ENCODE measurements at places on chromosomes 2 and 18.
A peak's percentile ranks its signal among the peaks of the same experiment; 100 is the strongest.

GRCh38 chr2:159230145-159230877, 56.2 kb downstream of the WDSUB1 start:
- no peak for DNase-seq

DNA sequence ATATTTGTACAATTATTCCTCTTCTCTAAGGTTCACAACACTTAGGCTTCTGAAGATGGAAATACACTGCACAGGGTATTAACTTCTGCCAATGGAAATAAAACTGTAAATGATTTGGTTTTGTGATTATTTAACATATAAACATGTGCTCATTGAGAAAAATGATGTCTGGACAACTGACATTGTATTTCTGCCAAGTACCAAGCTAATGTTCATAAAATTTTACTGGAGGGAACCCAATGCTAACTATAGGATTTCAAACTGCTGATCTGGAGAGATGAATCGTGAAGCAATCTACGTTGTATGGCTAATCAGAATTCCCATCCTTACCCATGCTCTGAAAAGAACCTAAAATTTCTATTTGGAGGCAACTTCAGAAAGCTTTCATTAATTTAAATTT, 279.7 kb downstream of the NRXN1 start:
- DNase-seq = no peak

DNA sequence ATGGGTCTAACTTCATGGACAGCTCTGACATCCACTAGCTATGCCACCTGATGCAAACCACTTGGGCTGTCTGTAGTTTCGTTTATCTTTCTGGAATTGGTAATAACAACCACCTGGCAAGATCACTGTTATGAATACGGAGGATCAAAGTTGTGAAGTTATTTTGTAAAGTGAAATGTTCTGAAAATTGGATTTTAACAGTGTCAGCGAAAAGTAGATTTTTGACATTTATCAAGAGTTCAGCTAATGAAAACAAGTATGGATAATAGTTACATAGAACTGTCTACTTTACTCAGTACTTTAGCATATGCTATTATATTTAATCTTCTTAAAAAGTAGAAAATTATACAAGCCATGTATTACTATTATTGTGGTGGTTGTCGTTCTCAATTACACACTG, 813.8 kb downstream of the RNF144A start:
- DNase-seq = no peak

GRCh38 chr2:208627110-208627884, 220.7 kb downstream of the PTH2R start:
- DNase-seq = no peak

DNA sequence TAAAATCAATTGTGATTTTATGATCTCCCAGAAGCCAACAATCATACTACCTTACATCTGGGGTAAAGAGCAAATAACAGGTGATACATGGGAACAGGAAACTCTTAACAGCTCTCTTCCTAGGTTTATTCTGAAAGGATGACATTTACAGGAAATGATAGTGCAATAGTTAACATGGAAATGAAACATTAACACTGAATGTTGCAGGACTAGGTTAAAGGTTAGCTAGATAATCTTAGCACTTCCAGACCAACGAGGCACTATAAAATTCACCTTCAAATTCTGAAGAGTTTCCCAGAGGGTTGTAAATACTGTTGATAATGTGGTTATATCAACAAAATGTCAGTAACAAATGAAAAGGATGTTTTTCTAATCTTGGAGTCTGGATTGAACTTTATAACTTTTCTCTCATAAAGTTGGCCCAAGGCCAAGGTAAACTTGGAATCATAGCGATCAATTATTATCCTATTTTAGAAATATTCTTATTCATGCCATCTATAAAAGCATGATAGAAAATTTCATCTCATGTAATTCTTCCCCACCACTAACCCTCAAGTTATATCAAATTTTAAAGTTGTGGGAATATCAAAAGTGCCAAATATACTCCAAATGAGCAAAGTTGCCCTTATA, 32.9 kb upstream of the GCG start:
- no peak for DNase-seq

- DNase-seq = no peak
Observed at GRCh38 chr2:64932116-64932370, 57.2 kb upstream of the SLC1A4 start.

DNA sequence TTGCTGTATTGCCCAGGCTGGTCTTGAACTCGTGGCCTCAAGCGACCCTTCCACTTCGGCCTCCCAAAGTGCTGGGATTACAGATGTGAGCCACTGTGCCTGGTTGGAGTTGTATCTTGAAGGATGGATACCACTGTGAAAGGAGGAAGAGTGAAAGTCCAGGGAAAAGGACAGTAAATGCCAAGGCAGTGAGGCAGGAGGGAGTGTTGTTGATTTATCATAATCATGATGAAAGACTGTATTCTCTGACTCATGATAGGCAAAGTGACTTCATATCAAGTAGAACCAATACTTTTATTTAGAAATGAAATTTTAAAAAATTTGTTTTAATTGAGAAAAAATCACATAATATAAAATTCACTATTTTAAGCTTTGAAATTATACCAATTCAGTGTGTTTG, 162.3 kb downstream of the ARHGAP28 start:
- no peak for DNase-seq

- DNase-seq = no peak
Observed at GRCh38 chr2:227671170-227671905, 4.7 kb downstream of the SCYGR5 start.

DNA sequence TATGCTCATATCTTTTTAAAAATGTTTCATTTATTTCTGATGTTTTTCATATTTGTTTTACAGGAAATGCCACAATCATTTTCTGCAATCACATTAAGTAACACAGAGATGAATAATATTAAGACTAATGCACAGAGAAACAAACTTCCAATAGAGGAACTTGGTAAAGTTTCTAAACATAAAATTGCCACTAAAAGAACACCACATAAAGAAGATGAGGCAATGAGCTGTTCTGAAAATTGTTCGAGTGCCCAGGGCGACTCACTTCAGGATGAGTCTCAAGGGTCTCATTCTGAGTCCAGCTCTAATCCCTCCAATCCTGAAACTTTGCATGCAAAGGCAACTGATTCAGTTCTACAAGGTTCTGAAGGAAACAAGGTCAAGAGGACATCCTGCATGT, 70.4 kb downstream of the APLF start:
- DNase-seq = peak; percentile 66

- no peak for DNase-seq
Observed at GRCh38 chr18:36408606-36409005, 111.1 kb downstream of the FHOD3 start.

DNA sequence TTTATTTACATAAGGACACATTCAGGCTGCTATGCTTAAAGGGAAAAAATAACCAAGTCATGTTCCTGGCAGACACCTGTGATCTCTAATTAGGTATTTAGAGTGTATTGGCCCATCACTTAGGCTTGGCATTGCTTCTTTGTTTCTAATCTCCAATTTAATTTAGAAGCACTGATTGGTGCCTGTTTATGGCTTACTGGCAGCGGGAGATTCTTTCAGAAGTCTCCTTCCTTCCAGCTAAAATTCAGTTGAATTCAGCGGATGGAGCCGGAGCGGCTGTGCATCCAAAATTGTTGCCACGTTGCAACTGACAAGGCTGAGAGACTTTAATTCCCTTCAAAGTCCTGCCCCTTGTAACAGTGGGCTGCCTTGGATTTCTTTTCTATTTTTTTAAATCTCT, 66.5 kb downstream of the VWA3B start:
- no peak for DNase-seq

DNA sequence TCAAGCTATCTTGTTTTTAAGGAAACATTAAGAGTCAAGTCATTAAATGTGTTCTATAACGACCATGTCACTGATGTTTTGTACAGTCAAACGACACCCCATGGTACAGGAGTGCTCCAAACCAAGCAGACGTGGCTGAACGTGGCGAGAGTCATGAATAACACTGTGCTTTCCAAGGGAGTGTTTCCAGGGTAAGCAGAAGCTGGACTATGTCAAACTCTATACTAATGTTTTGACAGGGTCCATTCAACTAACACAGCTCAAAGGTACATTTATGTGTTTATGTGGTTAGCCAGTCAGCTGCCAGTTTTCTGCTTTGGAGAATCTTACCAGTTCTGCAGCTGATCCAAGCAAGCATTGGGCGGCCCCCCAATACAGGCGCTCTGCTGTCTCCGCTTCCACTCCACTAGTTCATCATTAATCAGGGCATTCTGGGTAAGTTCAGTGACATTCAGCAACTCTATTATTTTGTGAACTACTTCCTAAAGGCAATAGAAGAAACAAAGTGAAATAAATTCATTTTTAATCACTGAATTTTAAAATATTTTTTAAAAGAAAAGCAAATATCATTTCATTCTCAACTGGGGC, 16.4 kb downstream of the STAT1 start:
- no peak for DNase-seq

DNA sequence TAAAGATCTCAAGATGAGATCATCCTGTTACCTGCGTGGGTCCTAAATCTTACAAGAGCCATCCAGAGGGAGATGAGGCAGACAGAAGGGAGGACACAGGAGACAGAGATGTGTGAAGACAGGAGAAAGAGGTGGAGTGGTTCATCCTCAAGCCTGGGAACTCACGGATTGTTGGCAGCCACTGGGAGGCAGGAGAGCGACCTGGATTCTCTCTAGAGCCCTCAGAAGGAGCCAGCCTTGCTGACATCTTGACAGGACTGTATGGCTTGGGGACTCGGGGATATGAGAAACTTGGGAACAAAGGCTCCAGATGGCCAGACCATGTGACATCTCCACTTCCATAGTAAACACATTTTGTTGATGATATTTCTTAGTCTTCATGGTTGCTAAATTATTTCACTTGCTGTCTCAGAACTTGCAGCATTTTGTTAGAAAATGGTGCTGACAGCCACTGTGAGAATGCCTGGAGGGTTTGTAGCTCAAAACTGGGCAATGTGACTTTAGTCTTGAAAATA, 57.8 kb upstream of the MC2R start:
- DNase-seq = no peak

- no peak for DNase-seq
Observed at GRCh38 chr2:23244617-23245016, 140.4 kb upstream of the KLHL29 start.

GRCh38 chr2:47737191-47737975, 45.6 kb upstream of the MSH6 start:
- DNase-seq = no peak

- DNase-seq = no peak
Observed at GRCh38 chr2:227808936-227809335, 4.7 kb upstream of the CCL20 start.

DNA sequence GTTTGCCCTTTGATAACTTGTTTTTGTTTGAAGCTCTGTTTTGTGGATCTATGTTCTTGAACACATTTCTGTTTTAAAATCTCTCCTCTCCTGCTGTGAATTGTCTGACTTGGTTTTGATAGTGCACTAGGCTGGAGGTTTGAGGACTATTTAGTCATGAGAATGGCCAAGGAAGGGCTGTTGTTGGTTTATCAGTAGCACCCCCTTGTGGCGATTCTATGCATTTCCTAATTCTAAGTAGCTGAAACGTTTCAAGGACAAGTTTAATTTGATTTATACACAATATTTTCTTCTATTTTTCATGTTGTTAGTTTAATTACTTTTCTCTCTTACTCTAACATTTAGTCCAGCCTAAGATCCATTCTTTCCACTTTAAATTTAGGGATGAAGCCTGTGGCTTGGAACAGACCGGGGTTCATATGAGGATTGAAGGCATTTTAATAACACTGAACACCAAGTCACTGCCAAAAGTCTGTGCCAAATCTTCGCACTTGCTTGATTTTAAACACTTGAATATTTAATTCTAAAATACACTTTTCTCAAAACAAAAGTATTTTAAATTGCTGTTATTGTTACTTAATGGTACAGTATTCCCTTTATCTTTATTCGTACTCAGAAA, 166.0 kb downstream of the SOCS6 start:
- peak; percentile 61 for DNase-seq

GRCh38 chr2:228613133-228613850, 431.8 kb upstream of the SPHKAP start:
- DNase-seq = peak; percentile 39

DNA sequence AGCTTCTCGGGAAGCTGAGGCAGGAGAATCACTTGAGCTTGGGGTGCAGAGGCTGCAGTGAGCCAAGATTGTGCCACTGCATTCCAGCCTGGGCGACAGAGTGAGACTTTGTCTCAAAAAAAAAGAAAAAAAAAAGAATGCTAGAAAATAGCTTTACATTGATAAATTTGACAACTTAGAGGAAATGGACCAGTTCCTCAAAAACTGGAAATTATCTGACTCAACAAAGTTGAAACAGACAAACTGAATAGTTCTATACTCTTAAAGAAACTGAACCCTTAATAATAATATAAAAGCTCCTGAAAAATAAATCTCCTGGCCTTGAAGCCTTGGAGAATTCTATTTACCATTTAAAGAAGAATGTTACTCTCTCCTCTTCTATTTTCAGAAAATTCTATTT, 151.0 kb upstream of the BCL2L11 start:
- no peak for DNase-seq

DNA sequence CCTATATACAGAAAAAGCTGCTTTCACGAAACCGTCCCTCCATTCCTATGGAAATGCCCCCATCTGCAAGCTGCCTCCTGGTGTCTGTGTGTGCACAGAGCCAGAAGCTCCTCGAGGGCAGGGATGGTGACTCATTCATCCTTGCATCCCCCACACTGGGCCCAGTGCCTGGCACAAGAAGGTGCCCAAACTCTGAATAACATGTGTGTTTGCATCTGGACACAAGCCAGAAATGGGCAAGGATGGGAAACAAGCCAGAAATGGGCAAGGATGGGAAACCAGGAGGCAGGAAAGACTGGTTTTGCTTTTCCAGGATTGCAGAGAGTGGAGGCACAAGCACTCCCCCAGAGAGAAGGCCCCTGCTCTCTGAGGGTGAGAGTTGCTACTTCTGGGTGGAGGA, 313.9 kb downstream of the CELF4 start:
- DNase-seq = no peak

GRCh38 chr2:121297217-121297830, 12.3 kb upstream of the TFCP2L1 start:
- no peak for DNase-seq

DNA sequence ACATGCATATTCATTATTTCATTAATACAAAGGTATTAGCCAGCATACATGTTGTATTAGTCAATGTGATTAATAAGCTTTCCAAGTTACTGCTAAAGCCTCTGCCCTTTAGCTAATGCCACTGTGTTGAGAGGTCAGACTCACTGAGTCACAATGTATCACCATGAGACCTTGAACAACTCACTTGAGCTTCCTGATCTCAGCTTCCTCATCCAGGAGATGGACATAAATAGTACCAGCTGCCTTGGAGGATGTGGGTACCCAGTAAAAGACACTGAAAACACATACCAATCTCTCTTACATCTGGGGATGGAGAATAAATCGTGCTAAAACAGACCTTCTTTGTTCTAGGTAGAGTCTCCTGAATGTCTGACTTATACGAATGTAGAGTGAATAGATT, 224.6 kb downstream of the EPHA4 start:
- DNase-seq = no peak

- no peak for DNase-seq
Observed at GRCh38 chr2:180910831-180911665, 69.4 kb upstream of the UBE2E3 start.

- peak; percentile 19 for DNase-seq
Observed at GRCh38 chr2:203857656-203858055, 9.9 kb upstream of the CTLA4 start.

- no peak for DNase-seq
Observed at GRCh38 chr2:85071096-85071495, 62.1 kb upstream of the TCF7L1 start.
